ENCODE measurements at places on chromosomes 11 and 22.
A peak's percentile ranks its signal among the peaks of the same experiment; 100 is the strongest.

DNA sequence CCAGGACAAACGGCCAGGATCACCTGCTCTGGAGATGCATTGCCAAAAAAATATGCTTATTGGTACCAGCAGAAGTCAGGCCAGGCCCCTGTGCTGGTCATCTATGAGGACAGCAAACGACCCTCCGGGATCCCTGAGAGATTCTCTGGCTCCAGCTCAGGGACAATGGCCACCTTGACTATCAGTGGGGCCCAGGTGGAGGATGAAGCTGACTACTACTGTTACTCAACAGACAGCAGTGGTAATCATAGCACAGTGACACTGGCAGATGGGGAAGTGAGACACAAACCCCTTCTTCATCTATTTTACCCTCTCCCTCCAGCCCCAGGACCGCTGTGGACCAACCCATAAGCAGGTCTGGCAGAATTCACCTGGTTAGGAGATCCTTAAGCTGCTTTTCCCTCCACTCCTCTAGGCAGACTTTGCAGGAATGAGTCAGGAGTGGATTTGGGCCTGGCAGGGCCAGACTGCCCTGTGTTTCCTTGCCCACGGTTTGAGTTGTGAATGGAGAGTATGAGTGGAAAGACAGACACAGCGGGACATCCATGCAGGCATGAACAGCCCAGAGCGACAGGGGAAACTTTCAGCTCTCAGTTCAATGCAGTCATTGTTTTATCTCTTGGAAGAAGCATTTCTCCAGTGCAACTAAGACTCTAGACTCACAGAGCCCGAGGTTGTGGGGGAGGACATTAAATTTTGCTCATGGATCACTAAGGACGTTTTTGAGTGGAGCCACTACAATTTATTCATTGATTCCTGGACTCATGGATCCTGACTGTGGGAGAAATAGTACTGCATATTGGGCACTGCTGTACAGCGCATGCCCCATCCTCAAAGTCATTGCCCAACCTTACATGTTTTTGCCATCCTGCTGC lies 75.3 kb upstream of the IGLL5 start:
- no peak for DNase-seq

DNA sequence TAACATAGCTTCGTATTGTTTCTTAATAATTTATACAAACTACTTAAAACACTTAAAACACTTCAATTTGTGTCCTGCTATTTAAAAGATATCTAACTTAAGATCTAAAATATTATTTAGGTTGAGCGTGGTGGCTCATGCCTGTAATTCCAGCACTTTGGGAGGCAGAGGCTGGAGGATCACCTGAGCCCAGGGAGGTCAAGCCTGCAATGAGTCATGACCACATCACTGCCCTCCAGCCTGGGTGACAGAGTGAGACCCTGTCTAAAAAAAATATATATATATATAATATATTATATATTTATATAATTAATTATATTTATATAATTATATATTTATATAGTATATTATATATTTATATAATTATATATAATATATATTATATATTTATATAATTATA lies 4.2 kb upstream of the CTR9 start:
- DNase-seq: no peak

- DNase-seq: no peak
These were observed 2.8 kb upstream of the UPK2 start for GRCh38 chr11:118953265-118953664.

DNA sequence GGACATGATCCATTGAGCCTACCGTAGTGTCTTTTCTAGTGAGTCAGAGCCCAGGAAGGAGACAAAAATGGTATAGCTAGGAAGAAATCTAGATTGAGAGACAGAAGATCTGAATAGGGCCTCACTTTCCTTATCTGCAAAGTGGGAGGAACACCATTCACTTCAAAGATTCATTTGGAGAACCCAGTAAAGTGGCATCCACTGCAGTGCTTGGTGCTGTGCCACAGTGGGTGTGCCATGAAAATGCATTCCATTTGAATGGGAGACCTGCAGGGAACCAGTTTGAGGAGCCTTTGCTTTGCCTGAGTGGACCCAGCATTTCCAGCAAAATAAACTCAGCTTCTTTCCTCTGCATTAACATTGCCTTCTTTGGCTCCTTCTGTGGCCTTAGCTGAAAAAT lies 470.5 kb upstream of the CADM1 start:
- no peak for DNase-seq

DNA sequence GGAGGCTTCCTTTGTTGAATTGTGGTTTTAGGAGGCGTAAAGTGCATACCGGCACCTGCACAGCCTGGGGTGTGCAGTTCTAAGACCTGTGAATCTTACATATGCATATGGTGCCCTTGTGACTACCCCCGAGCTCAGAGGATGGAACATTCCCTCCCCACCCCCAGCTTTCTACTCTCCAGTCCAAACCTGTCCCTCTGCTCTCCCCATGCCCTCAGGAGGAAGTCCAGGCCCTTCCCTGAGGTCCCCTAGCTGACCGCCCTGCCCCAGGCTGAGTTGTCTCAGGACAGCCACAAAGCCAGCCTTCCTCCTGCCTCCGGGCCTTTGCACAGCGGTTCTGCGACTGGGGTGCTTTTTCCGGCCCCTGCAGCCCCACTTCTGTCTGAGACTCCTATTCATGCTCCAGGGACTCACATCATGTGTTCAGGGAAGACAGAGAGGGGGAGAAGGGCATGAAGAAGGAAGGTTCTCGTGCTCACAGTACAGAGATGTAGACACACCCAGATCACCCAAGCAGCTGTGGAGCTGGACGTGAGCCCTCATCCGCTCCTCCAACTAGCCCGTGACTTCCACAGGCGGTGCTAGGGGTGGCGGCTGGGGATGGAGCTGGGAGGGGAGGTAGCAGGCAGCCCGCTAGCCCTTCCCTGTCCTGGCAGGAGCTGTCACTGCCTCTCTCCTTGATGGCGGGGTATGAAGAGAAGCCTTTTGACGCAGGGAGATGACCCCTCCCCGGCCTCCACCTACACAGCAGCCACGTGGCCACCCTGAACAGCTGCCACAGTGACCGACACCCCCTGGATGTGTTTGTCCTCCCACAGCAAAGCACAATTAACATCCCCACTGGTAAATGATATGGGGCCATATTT lies 50.8 kb downstream of the FLRT1 start:
- no peak for DNase-seq

- peak; percentile 70 for DNase-seq
These were observed 741 bp upstream of the TMEM179B start for GRCh38 chr11:62786318-62787004.

GRCh38 chr11:68938088-68938487 lies 34.4 kb downstream of the IGHMBP2 start:
- no peak for DNase-seq

GRCh38 chr22:24185501-24186351 lies 4.4 kb downstream of the SUSD2 start:
- no peak for DNase-seq

- no peak for DNase-seq
These were observed 44.2 kb downstream of the OR2AT4 start for GRCh38 chr11:75052457-75052856.

DNA sequence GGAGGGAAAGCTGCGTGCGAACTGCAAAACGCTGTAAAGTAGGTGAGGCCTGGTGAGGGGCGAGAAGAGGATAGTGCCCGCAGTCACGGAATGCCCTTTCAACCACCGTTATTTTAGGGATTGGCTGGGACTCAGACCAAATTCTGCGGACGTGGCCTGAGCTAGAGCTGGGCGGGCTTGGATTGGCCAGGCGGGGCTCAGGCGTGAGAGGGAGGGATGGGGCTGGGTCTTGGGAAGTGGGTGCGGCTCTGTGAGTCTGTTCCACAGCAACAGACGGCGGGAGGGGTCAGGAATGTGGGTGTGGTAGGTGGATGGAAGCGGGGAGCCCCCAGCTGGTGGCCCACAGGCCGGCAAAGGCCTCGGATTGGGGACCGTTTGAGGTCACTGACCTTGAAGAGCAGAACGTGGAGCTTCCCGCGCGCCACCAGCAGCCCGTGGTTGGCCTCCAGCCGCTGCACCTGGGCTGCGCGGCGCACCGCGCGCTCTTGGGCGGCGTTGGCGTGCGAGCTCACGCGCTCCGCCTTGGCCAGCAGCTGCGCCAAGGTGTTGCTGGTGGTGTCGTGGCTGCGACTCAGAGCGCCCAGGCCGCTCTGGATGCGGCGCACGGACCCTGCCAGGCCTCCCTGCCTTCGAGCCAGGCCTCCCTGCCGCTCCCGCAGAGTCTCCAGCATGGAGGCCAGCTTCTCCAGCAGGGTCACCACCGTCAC lies 444 bp downstream of the CAVIN3 start:
- DNase-seq: no peak

DNA sequence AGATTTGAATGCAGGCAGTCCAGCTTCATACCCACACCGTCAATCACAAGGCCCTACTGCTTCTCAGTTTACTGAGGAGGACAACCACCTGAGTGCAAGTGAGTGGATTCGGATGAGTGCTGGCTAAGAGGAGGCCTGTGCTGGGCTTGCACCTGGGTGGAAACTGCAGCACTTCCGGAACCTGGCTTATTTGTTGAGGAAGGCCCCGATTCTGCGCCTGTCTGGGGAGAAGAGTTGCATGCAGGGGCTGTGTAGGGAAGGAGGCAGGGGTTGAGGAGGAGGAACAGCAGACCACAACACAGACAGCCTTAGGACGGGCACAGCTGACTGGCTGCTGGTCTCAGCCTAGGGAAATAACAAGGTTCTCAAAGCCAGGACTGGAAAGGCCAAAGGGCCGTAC lies 20.8 kb downstream of the ABTB2 start:
- DNase-seq: peak; percentile 12

DNA sequence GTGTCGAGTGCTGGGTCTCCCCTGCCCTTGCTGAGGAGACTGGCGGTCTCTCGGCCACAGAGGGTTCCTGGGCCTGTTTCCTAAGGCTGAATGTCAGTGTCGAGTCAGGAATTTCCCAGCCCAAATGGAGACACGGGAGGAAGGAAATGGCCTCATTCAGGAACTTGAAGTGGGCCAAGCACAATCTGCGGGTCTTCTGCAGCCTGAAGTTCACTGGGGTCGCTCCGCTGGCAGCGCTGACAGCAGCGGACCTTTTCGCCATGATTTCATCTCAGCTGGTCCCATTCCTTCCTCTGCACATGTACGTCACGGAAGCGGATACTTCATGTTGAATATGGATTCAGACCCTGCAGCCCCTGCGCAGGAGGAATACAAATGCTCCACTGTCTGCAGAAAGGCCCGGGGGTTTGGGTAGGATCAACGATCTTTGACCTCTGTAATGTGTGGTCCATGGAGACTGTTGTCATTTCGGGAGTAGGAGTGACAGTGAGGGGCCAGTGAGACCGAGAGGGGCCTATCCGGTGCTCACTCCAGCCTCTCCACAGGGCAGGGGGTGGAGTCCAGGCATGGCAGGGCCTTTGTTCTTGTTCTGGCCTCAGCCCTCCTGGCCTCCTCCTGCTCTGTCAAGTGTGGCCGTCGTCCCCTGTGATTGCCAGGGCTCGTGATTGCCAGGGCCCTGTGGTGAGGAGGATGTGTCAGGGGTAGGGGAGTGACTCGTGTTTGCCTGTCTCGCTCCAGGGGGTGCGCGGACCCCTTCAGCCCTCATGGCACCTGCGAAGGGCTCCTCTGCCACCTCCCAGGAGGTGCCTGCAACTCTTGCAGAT lies 402.3 kb downstream of the TBC1D22A start:
- DNase-seq: no peak

DNA sequence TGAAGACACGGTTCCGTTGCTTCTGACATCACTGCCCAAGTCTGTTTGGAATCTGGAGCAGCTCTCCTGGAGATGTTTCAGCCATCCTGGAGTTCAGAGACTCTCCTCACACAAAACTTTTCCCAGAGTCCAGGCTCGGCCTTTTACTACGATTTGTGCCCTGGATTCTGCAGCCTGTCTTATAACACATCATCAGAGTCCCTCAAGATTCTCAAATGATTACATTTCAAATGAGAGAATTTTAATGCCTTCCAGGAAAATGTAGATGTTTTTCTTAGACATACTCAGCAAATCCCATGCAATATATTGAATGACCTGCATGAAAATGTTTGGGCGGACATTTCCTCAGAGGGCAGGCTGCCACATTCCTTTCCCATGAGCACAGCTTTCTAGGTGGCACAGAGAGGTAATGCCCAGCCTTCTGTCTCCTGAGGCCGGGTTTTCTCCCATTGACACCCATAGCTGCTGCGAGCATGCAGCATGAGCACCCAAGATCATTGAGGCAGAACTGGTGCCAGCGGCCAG lies 129.1 kb downstream of the SNX19 start:
- no peak for DNase-seq

DNA sequence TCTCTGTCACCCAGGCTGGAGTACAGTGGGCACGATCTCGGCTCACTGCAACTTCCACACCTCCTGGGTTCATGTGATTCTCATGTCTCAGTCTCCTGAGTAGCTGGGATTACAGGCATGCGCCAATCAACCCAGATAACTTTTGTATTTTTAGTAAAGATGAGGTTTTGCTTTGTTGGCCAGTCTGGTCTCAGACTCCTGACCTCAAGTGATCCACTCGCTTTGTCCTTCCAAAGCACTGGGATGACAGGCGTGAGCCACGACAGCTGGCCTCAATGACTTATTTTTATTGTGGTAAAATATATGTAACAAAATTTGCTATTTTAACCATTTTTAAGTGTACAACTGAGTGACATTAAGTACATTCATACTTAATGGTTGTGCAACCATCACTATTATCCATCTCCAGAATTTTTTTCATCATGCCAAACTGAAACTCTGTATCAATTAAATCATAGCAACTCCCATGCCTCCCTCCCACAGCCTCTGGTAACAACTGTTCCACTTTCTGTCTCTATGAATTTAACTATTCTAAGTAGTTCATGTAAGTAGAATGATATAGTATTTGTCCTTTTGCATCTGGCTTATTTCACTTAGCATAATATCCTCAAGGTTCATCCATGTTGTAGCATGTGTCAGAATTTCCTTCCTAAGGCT lies 50.7 kb upstream of the CWF19L2 start:
- no peak for DNase-seq

GRCh38 chr22:38631724-38632123 lies 24.5 kb downstream of the FAM227A start:
- no peak for DNase-seq

DNA sequence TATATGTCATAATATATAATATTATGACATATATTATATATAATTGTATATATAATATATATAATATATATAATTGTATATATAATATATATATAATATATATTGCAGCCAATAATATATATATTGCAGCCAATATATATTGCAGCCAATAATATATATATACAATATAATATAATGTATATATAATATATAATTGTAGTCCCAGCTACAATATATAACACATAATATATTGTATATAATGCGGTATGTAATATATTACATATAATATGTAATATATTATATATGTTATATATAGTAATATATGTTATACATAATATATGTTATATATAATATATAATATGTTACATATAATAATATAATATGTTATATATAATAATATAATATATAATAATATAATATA lies 5.8 kb upstream of the CELF1 start:
- DNase-seq: no peak

DNA sequence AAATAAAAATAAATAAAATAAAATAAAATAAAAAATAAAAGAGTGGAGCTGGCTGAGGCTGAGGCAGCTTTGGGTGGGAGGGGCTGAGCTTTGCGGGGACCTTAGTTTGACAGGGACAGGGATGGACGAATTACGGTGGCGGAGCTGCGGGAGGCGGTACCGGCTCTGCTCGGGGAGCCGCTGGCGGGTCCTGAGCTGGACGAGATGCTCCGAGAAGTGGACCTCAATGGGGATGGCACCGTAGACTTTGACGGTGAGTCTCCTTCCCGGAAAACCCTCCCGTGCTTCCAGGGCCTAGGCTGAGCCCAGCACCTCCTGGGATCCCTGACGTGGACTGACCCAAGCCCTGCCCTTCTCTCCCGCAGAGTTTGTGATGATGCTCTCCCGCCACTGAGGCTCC lies 3.1 kb downstream of the CABP4 start:
- DNase-seq: no peak

- DNase-seq: no peak
These were observed 181.0 kb downstream of the TENM4 start for GRCh38 chr11:79259800-79260199.

Measured in GDM1 (cell line).